Activated B cell treated with CpG ODN at 0.5 μM for 24 hours (primary cell): ENCODE measurements at places on chromosomes 7 and 10.

GRCh38 chr10:22314852-22315251 is 1.3 kb upstream of the COMMD3 start:
- no peak for DNase-seq

DNA sequence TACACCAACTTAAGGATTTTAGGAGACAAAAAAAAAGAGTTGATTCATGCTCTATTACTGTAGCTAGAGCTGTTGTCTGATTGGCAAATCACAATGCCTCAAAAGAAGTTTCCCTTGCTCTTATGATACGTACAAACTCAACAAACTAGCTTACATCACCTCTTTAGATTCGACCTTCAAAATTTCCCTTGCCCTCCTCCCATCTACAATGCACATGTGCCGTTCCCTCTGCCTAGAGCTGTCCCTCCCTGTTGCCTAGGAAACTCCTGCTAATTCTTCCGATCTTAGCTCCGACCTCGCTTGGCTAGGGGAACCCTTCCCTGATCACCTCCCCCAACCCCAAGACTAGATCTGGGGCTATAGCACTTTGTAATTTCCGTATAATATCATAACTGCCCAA is 55.4 kb downstream of the MAP3K8 start:
- no peak for DNase-seq

GRCh38 chr10:124087672-124088634 is 5.4 kb downstream of the CHST15 start:
- no peak for DNase-seq

GRCh38 chr7:37382546-37383088 is 66.0 kb downstream of the ELMO1 start:
- DNase-seq, result no peak

GRCh38 chr10:120632047-120632446 is 175.0 kb downstream of the PLPP4 start:
- no peak for DNase-seq

- no peak for DNase-seq
These were observed 1.2 kb downstream of the CALML5 start for GRCh38 chr10:5497948-5498730.

DNA sequence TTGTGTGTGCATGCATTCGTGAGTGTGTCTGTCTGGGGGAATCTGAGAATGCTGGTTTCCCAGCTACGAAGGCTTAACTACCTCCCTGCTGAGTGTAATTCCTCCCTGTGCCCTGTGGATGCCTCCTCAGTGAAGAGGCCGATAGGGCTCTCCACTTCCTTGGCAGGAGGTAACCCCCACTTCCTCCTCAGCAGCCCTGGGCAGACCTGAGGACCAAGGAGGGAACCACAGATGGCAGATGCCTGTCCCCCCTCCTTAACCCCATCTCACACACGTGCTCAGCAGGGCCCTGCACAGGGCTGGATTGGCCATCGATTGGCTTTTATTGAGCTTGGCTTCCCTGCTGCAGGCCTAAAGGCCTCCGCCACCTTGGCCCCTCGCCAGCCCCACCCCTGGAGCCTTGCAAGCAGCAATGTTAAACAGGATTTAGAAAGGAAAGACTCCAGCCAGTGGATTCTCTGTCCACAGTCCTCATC is 45.6 kb upstream of the LRRC4 start:
- no peak for DNase-seq

DNA sequence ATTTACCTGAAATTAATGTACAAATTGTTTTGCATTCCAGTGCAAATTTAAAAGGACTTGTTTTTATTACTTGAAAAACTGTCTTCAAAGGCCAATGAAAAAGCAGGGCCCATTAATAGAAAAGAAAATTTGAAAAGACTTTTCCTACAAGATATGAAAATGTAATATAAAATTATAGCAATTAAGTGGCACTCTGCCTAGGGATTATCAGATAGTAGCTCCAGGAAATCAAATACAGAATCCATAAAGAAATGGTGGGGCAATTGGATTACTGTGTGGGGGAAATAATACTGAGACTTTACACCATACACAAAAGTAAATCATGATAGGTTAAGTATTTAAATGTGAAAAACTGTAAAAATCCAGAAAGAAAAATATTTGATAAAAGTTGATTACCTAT is 89.7 kb downstream of the GLCCI1 start:
- DNase-seq, result no peak

- DNase-seq, result no peak
These were observed 91.1 kb downstream of the CXCL12 start for GRCh38 chr10:44293842-44294241.

- DNase-seq, result no peak
These were observed 21.6 kb downstream of the CHN2 start for GRCh38 chr7:29216128-29216527.

GRCh38 chr10:92970301-92971070 is 90.1 kb upstream of the CYP26C1 start:
- no peak for DNase-seq

- DNase-seq, result no peak
These were observed 93.0 kb upstream of the STRIP2 start for GRCh38 chr7:129341212-129341611.

GRCh38 chr7:156456503-156457115 is 184.0 kb upstream of the RNF32 start:
- DNase-seq, result no peak

- no peak for DNase-seq
These were observed 523.9 kb downstream of the ADRA2A start for GRCh38 chr10:111600772-111601171.

DNA sequence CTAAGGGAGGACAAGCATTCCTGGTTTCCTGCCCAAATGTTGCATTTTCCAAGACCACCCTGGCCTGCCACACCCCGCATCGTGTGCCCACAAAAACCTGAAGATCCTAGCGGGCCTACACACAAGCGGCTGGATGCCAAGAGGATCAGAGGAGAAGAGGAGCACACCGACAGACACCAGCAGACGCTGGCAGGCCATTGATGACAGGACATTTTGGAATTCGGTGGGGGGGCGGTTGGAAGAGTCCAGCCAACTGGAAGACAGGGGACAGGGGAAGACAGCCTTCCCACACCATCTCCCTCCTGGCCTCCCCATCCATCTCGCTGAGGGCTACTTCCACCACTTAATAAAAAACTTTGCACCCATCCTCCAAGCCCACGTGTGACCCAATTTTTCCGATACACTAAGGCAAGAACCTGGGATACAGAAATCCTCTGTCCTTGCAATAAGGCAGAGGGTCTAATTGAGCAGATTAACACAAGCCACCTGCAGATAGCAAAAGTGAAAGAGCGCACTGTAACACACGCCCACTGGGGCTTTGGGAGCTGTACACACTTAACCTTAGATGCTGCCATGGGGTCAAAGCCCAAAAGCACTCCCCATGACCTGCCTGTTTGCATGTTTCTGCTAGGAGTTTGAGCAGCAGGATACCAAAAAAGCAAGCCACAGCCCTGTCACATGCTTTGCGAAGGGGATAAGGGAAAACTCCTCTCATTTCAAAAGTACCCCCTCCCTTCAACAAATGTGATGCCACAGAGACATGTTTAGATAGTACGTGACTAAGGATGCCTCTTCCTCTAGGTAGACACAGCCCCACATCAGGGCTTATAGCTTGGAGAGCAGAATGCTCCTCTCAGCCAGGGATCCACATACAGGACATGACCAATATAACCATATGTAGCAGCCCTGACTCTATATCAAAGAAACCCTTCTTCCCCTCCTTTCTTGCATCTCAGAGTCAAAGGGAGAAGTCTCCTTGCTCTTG is 13.4 kb upstream of the SMNDC1 start:
- no peak for DNase-seq

- no peak for DNase-seq
These were observed 30.9 kb downstream of the LAMB1 start for GRCh38 chr7:107972075-107972482.

DNA sequence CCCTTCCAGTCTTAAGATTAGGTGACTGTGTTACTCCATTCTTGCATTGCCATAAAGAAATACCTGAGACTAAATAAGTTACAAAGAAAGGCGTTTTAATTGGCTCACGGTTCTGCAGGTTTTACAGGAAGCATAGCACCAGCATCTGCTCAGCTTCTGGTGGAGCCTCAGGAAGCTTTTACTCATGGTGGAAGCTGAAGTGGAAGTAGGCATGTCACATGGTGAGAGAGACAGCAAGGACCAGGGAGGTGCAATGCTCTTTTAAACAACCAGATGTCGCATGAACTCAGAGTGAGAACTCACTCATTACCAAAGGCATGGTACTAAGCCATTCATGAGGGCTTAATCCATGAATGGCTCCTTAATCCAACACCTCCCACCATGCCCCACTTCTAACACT is 34.0 kb upstream of the TMEM273 start:
- DNase-seq, result no peak

DNA sequence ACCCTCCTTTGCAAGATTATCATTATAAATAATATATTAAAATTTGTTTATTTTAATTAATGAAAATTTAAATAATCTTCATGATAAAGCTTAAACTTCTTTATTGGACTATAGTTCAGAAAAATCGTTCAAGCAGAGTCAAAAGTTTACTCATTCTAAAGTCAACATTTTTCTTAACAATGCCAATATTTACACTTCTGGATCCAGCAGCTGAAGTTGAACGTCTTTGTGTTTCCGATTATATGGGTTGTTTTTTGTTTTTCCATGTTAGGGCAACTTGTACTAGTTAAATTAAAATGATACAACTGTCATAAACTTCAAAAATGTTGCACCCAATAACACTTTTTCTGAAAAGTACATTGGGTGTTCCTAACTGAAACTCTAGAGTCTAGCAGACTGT is 43.8 kb downstream of the GRB10 start:
- DNase-seq, result no peak

DNA sequence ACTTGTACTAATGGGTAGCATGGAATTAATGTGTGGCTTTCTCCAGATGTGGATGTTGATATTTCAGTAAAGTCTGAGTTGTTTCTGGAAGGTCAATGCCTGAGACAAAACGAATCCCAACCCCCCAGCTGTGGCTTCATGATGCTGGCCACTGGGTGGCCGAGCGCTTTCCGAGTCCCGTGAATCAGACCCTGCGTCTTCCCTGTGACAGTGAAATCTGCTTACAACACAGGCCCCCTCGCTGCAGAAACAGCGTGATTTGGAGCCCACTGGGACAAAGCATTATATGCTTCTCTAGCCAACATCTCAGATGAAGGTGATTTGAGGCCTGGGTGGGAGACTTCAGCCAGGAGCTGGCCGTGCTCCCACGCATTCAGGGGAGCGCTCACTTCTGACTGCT is 124.7 kb downstream of the WDR37 start:
- DNase-seq, result peak; percentile 1

- DNase-seq, result no peak
These were observed 85.3 kb downstream of the VOPP1 start for GRCh38 chr7:55486991-55487390.

DNA sequence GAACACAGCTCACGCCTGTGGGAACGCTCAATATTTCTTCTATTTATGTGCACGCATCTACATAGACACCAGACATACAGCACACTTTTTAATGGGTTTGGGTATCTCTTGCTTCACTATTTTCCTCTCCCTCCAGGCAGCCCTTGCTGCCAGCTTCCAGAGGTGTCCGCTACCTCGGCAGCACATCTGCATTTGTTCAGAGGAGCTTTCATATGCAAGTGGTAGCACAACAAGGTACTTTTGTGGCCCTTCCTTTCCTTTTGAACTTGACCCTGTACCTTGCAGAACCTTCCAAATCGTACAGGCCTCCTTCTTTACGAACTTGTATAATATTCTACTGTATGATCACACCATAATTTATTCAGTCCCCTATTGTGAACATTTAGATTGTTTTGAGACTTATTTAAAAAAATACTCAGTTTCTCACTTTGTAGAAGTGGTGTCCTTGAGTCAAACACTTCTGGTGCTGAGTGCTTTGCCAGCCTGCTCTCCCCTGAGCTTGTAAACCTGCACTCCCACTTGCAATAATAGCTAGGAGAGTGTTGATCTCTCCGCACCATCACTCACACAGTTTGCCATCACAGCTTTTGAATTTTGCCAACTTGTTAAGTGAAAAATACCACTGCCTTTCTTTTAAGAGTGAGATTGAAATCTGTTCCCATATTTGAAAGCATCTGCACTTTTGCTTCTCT is 106.0 kb upstream of the ZNF32 start:
- no peak for DNase-seq

GRCh38 chr10:33460505-33461294 is 126.2 kb upstream of the NRP1 start:
- DNase-seq, result no peak

- no peak for DNase-seq
These were observed 695.5 kb downstream of the GRM8 start for GRCh38 chr7:126557271-126557670.

- DNase-seq, result no peak
These were observed 72.6 kb downstream of the AHR start for GRCh38 chr7:17370901-17371585.

DNA sequence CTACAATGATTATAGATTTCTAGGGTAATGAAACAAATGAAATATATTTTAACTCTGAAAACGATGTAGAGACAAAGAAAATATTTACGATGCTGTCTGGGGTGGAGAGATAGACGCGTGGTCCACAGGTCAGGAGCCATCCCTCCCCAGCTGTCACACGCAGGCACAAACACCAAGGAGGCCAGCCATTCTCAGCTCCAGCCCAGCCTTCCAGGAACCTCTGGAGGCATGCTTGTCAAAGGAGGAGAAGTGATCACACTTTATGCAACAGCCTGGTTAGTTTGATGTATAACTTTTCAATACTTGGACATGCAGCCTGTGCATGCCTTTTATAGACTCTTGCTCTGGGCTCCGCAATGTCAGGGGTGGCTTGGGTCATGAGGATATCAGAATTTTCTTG is 391.5 kb upstream of the MGMT start:
- DNase-seq, result no peak

DNA sequence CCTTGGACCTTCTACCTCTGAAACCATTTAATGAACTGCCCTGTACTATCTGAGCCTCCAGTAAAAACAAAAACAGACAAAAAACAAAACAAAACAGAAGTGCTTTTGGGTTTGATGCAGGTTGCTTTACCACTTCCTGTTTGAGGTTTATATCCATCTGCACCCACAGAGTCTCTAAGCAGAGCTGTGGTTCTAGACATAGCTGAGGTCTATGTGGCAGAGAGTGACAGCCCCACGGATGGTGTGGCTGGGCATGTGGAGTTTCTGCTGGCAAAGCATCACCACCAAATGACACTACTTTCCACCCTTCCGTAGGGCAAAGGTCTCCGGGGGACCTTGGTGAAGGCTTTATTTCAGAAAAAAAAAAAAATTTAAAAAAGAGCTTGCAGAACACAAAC is 754.2 kb downstream of the GRID1 start:
- DNase-seq, result no peak

- no peak for DNase-seq
These were observed 29.8 kb downstream of the C10orf120 start for GRCh38 chr10:122669842-122670241.

GRCh38 chr7:101017064-101017777 is 2.7 kb upstream of the MUC17 start:
- DNase-seq, result peak; percentile 43

DNA sequence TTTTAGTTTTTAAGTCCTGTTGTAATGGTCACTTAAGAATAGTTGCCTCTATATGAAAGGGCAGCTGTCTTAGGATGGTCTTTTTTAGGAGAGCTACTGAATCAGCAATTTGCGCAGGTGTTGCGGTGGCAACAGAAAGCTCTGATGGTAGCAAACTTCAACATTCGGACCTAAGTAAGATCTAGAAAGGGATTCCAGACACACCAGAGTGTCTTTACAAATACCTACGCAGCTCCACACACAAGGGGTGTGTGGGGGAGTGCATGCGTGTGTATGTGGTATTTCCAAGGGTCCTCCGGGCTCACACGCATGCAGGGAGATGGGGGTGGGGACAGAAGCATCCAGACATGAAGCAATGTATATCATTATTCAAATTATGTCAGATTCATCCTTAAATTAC is 438.6 kb upstream of the MGMT start:
- DNase-seq, result no peak

GRCh38 chr10:97763947-97764346 is 7.9 kb downstream of the SFRP5 start:
- no peak for DNase-seq

GRCh38 chr10:126654579-126654978 is 15.9 kb downstream of the C10orf90 start:
- DNase-seq, result no peak
